ENCODE measurements at places on chromosomes 6 and 20.

- no peak for DNase-seq
Measured at GRCh38 chr6:79613912-79614311, 17.2 kb upstream of the SH3BGRL2 start.

DNA sequence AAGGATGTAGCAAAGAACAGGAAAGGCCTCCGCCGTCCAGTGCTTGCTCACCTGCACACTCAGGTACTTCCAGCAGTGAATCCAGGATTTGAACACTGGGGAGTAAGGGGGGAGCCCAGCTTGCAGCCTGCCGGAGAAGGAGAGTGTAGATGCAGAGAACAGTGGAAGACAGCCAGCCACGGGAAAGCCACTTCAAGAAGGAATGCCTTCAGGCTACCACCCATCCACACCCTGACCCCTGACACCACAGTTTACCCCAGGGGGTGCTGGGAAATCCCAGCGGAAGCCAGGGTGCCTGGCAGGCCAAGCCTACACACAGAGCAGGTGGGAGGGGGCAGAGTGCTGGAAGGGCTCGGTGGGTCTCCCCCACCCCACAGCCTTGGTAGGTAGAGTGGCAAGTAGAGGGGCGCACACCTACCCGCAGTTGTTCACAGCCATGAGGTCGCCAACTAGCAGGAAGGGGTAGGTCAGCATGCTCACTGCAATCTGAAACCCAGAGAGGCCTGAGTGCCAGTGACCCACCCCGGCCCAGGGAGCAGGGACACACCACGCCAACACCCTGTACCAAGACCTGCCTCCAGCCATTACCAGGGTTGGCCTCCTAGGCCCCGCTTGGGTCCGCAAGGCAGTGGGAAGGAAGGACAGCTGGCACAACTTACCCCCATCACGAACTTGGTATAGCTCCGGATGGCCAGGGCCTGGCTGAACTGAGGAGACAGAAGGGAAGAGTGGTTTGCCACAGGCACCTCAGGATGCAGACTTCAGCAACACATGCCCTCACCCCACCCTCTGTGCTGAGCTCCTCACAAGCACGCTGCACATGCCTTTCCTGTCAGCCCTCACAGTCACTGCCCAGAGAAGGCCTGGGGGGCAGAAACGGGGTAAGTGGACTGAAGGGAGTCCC is 15.7 kb downstream of the PI16 start:
- DNase-seq: no peak

DNA sequence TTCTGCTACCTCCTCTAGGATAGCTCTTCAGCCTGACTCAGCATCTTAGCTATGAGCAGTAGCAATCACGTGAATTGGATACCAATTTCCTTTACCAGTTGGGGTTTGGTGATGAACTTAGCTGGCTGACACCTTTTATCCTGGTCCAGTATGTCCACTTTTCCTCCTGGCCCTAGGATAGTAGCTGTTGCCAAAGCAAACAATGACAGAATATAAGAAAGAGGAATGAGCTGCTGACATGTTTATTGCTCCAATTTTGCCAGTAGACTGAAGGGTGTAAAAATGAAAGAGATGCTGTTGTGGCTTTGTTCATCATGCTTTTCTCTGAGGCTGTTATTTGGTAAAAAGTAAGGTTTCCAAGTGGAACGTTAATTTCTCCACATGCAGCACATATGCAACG is 168.3 kb upstream of the JAG1 start:
- DNase-seq: no peak

- DNase-seq: no peak
Measured at GRCh38 chr6:125222531-125223455, 69.2 kb downstream of the TPD52L1 start.

DNA sequence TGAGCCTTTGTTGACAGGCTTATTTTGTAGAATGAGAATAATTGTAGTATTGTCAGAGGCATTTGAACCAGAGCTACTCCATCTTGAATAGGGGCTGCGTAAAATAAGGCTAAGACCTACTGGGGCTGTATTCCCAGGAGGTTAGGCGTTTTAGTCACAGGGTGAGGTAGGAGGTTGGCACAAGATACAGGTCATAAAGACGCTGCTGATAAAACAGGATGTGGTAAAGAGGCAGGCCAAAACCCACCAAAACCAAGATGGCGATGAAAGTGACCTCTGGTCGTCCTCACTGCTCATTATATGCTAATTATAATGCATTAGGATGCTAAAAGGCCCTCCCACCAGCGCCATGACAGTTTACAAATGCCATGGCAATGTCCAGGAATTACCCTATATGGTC is 82.7 kb downstream of the PFDN4 start:
- DNase-seq: no peak

- peak; percentile 36 for DNase-seq
Measured at GRCh38 chr6:150770637-150771036, 94.9 kb upstream of the MTHFD1L start.

DNA sequence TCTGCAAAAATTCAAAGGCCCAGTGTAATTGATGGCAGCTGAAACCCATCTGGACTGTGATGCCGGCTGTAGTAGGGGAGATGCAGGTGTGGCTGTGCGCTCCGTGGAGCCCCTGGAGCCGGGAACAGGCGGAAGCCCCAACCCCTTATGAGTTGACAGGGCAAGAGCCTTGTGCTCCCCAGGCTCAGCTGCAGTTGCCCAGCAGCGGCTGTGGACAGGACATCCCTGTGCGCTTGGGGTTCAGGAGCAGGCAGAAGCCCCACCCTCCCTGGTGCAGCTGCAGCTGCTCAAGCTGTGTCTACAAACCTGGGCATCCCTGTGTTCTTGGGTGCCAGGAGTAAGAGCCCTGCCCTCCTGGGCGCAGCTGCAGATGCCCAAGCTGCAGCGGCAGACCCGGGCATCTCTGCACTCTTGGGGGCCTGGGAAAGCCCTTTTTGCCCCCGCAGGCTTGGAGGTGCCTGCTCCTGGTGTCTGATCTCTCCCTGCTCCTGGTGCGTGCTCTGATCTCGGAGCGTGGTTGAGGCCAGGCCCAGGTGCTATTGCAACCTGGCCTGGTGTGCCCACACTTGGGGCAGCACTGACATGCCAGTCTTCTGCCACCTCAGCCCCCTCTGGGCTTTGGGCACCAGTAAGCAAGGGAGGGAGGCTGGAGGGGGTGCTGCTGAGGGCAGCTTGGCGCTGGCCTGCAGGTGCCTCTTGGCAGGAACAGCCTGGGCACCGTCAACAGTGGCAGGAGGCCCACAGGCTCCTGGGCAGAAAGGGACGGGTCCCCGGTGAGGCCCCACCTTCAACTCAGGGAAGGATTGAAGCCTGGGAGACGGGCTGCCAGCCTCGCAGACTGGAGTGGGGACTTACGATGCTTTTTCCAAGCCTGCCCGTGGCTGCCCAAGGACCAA is 30.3 kb downstream of the OR2J2 start:
- DNase-seq: no peak
